Stimulated activated CD8-positive, alpha-beta memory T cell treated with anti-CD3 and anti-CD28 coated beads, Interleukin-4, amount 100 ng/mL, for 48 hours (primary cell): ENCODE measurements at places on chromosomes 13 and 19.
A peak's percentile ranks its signal among the peaks of the same experiment; 100 is the strongest.

- DNase-seq, result no peak
These were observed 70.5 kb downstream of the GJA3 start for GRCh38 chr13:20090349-20090748.

- no peak for DNase-seq
These were observed 245.0 kb downstream of the GPC5 start for GRCh38 chr13:91643394-91643793.

DNA sequence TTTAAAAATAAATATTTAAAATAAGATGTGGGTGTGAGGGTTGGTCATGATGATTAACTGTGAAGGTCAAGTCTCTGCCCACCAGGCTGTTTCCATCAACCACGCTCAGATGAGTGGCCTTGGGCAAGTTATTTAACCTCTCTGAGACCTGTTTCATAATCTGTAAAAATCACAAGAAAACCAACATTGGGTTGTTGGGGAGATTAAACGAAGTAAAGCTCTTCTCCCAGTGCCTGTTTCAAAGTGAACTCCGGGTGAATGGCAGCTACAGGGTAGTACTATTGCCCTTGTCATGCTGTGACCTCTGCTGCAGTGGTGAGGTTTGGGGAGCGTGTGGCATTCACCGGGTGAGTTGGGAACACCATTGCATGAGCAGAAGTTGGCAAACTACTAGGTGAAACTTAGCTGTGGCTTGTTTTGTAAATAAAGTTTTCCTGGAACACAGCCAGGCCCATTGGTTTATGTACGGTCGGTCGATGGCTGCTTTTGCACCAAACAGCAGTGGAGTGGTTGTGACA, 153.2 kb downstream of the USP12 start:
- DNase-seq, result no peak

DNA sequence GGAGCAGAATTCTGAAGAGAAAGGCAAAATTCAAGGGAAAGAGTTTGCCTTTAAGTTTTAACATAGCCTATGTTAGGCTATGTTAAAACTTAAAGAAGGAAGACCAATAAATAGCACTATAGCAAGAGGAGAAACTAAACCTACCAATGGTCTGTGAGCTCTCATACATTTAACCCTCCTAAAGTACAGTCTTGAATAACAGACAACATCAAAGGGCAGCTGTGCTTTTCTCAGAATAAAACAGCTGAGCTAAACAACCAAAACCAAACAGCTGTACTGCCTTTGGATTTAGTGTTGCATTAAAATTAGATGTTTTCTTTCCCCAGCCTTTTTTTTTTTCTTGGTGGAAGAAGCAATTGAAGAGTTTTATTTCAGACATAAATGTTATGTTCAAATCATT, 34.0 kb downstream of the KLF5 start:
- DNase-seq, result no peak

DNA sequence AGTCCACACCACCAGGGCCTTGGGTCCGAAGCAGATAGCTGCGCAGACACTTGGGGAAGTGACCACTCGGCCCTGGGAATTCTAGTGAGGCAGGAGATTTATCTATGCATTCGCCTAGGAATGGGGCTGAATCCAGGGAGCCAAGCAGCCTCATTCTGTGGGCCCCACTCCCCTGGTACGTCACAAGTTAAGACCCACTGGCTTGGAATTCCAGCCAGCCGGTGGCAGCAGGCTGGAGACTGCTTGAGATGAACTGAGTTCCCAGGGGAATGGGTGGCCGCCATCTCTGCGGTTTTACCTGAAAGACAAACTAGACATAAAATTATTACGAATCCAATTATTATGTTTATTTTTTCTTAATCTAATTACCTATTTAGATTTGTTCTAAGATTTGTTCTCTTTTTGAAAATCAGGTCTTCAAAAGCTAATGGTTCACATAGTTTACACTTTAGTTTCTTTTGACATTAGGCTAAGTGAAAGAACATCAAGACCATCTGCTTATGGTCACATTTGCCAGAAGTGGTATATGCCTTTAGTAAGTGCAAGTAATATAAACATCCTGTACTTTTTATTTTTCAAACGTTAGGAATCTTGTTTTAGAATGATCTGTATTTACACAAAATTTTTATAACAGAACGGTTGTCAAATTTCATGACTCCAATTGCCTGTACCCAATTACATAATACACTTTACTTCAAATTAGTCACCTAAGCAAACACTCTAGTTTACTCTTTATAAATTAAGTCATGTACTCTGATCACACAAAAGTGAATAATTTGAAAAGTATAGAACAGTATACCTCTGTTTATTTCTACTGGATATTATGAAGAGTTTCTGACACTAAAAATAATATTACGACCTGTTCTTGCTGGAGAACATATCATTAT, 74.4 kb downstream of the SLITRK6 start:
- no peak for DNase-seq

GRCh38 chr13:25213715-25214114, 41.6 kb upstream of the AMER2 start:
- no peak for DNase-seq

- DNase-seq, result peak; percentile 46
These were observed 5.9 kb downstream of the RAB8A start for GRCh38 chr19:16117594-16118033.

DNA sequence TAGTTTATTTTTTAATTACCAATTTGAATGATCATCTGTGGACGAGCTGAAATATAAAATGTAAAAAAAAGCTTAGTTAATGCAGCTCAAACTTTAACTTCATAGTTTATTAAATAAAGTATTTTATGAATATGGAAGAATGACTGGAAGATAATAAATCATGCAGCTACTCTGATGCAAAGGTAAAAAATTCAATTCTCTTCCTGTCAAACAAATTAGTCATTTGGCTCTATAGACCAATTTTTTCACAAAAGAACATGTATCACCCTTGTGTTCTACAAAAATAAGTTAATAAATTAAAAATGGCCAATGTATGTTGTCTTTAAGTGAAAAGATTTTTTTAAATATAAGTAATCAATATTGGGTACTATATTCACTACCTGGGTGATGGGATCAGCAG, 26.2 kb downstream of the EXOSC8 start:
- DNase-seq, result no peak

GRCh38 chr13:36530050-36530789, 97.9 kb downstream of the CCNA1 start:
- DNase-seq, result no peak

GRCh38 chr19:51448411-51449016, 9.7 kb downstream of the SIGLEC8 start:
- peak; percentile 78 for DNase-seq

- DNase-seq, result no peak
These were observed 201.2 kb upstream of the UBL3 start for GRCh38 chr13:30051531-30052060.

DNA sequence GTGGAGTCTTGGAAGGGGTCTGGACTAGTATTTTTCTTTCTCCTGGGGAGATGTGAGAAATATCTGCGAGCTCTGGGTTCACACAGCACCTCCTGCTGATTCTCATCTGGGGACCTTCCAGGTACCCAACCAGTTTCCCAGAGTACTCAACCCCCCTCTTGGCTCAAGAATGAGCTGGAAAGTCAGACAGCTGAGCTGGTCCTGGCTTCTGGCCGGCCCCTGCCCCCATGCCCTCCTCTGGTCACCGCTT, 2.2 kb upstream of the PDE4A start:
- no peak for DNase-seq

DNA sequence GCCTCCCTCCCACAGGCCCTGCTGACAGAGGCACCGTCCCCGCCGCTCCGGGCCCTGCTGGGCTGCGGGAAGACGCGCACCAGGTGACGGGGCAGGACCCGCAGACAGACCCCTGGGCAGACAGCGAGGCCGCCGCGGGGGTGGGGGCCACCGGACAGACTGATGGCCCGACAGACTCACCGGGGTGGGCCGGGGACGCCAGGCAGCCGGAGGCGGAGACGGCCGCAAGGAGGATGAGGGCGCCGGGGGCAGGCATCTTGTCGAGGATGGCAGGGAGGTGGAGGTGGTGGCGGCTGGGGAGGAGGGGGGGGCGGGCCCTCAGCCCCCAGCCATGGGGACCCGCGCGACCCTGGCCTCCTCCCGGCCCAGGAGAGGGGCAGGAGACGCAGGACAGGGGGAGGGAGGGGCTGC, 309 bp downstream of the LMTK3 start:
- DNase-seq, result peak; percentile 44

DNA sequence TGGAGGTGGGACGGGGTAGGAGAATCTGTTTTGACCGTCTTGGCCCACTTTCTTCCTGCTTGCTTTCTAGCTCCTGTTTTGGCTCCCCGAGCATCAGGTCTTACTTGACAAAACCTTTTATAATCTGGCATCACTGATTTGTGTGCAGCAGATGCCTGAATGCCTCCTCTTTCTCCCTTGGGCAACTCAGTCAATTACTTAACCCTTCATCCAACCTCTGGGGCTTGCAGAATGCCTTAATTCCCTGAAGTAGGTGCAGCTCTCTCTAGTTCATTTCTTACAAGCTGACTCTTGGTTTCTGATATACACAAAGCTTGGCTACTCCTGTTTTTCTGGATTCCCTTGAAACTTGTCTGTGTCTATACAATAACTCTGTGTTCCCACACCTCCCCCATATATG, 5.7 kb upstream of the NUP58 start:
- no peak for DNase-seq

GRCh38 chr19:4374498-4375163, 25.7 kb downstream of the SH3GL1 start:
- DNase-seq, result no peak

- DNase-seq, result no peak
These were observed 720.3 kb downstream of the UQCRFS1 start for GRCh38 chr19:28492621-28493020.

GRCh38 chr13:25244123-25244522, 43.2 kb downstream of the MTMR6 start:
- DNase-seq, result no peak

- DNase-seq, result no peak
These were observed 270.4 kb downstream of the ENOX1 start for GRCh38 chr13:43516401-43516833.

GRCh38 chr13:20582026-20582425, 15.1 kb downstream of the IFT88 start:
- DNase-seq, result no peak

- no peak for DNase-seq
These were observed 10.1 kb upstream of the ATP8B3 start for GRCh38 chr19:1822210-1822609.

GRCh38 chr19:46963093-46963734, 56.4 kb upstream of the NPAS1 start:
- DNase-seq, result no peak
